Left ventricle myocardium superior (tissue), 1 donor: ENCODE measurements at places on chromosomes 12 and 14.

- DNase-seq = no peak
Measured at GRCh38 chr12:124152731-124153130, 142.2 kb upstream of the RFLNA start.

- DNase-seq = no peak
Measured at GRCh38 chr12:62260733-62261683, 804 bp downstream of the USP15 start.

DNA sequence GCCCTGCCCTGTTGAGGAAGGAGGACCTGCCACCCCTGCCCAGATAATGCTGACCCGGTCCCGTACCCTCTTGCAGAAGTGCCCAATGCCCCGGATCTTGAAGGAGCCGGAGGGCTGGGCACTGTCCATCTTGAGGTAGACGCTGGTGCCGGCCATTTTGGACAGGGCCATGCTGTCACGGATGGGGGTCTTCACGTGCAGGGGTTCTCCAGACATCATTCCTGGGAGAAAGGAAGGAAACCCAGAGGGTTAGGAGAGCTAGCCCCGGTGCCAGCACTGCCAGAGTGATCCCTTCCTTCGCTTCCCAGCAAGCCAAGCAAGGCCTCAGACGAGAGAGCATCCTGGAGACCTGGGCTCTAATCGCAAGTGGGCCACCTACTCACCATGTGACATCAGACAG, 4.2 kb downstream of the SDS start:
- no peak for DNase-seq

- DNase-seq = no peak
Measured at GRCh38 chr12:96495155-96495554, 5.8 kb downstream of the CFAP54 start.
